ENCODE measurements at places on chromosomes 3 and 15.

DNA sequence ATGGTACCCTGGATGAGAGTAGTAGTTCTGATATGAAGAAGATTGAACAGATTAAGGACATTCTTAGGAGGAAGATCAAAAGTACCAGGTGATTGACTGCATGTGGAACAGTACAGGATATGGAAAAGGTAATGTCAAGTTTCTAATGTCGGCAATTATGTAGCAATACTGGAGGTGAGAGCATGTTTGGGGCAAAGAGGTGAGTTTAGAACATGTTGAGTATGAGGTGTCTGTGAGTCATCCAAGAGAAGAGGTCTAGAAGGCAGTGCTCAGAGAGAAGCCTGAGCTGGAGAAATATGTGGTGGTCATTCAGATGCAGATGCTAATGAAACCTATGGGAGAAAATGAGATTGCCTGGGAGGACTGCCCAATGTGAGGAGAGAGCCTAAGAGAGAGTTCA, 305.6 kb downstream of the ZBTB20 start:
- no peak for DNase-seq

GRCh38 chr3:56954125-56954524, 106.3 kb upstream of the SPATA12 start:
- DNase-seq: no peak

- no peak for DNase-seq
These were observed at the start of gene GNAT1 for GRCh38 chr3:50190936-50191660. Gene GNAT1 (plus strand): TSS chr3:50191610. CDS start chr3:50191726, 116 bp downstream.

GRCh38 chr15:23444269-23444668, 2.8 kb downstream of the GOLGA6L2 start:
- no peak for DNase-seq

- no peak for DNase-seq
These were observed 48.9 kb upstream of the AGTR1 start for GRCh38 chr3:148648685-148649352.

DNA sequence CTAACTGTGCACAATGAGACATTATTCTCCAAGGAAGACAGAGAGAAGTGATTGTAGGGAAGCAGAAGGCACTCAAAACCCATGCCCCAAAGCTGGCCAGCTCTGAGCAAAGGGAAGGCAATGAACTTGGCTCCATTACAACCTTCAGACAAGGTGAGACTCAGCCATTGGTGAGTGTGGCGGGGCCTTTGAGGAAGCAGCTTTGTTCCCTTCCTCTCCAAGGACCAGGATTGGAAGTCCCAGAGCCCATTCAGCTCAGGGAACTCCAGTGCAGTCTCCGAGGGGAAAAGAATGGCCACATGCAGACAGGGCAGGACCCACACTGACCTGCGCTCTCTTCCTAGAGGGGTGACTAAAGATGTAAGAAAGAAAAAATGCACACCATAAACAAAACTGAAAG, 23.1 kb downstream of the HEG1 start:
- no peak for DNase-seq

- DNase-seq: no peak
These were observed 42.5 kb downstream of the EPHB3 start for GRCh38 chr3:184604039-184604601.

DNA sequence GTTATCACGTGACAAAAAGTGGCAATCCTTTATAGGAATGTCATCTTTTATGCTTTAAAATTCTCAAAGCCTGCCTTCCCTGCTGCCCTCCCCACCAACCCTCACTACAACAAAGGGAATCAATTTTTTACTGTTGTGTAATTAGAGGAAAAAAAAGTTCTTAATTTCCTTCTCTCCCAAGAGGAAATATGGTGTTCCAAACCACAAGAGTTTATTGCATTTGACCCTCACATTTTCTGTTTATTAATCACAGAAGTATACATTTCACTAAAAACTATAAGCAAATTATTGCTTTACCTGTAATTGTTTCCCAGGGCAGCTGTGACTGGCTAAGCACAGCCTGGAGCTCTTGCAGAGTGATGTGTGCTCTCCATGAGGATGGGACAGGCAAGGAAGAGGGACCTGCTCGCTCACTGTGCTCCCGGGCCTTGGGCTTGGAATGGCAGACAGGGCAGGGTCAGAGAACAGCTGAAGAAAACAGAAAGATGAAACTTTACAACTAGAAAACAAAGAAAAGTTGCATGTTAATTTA, 31.3 kb upstream of the ATP10A start:
- DNase-seq: no peak

DNA sequence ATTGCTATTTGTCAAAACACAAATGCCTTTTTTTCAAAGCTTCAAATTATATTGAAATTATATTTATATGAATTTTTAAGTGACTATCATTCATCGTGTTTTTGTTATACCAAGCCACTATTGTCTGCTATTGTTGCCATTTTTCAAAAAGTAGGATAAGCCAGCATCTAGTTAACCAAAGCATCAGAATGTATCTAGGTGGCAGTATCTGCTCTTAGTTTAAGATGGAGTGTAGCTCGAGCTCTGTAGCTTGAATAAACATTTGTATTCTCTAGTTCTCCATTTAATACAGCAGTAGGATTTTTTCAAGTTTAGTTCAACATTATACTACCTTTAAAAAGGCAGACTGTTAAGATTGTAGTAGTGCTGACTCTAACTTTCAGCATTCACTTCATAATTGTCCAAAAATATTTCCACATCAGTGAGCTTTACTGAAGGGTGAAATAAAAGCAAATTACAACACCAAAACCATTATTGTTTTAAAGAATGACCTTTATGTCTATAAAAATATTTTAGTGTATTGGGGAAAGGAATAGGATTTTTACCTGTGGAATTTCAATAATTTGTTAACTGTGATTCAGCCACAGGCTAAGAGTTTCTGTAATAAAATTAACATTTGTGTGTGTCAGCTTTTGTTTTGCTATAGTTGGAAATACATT, 19.6 kb upstream of the C15orf61 start:
- DNase-seq: no peak

- no peak for DNase-seq
These were observed 25.0 kb downstream of the CEP70 start for GRCh38 chr3:138569090-138569489.

DNA sequence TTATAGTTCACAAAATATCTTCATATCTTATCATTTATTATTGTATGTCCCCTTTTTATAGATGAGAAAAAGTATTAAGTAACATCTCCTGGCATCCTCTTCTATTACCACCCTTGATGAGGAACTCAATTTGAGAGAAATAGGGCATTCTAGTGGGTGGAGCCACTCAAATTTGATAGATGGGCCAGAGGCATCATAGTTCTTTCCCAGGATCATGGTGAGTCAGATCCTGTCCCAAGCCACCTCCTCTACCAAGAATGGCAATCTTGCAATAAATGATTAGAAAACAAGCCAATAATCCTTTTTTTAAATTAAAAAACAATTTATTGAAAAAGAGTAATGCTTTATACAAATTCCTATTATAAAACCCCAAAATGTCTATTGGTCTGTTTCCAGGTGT, 16.8 kb downstream of the CLDN1 start:
- no peak for DNase-seq

DNA sequence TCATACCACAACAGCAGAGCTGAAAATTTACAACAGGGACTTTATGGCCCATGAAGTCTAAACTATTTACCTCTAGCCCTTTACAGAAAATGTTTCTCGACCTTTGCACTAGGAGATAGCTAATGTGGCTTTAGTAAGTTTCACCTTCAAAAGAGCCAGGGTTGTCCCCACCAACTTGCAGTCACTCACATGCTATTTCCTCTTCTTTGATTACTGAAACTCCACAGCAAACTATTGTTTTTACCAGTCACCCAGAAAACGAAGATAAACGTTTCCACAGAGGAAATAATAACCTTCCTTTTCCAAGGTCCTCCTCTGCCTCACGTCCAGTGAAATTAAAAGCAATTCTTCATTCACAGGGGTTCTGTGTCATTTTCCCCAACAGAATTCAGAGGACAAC, 48.2 kb downstream of the WWTR1 start:
- DNase-seq: no peak

GRCh38 chr3:128781164-128781563, 55.2 kb downstream of the RAB7A start:
- no peak for DNase-seq

- DNase-seq: no peak
These were observed 40.2 kb upstream of the IDH2 start for GRCh38 chr15:90142216-90143165.

GRCh38 chr15:32993285-32993684, 201.2 kb downstream of the FMN1 start:
- no peak for DNase-seq

- DNase-seq: no peak
These were observed 5.7 kb upstream of the FOXB1 start for GRCh38 chr15:59998305-59998949.

DNA sequence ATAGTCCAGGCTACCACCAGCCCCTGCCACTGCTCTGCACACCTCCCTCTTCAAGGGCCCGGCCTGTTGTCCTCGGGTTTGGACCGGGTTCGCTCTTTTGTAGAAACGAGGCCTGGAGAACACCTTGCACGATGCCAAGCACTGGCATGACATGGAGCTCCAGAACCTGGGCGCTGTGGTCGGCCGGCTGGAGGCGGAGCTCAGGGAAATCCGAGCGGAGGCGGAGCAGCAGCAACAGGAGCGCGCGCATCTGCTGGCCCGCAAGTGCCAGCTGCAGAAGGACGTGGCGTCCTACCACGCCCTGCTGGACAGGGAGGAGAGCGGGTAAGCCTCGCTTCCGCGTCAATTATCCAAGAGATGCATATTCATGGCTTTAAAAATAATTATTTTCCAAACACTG, 72.4 kb downstream of the BFSP2 start:
- DNase-seq: no peak

GRCh38 chr3:151843275-151843674, 29.4 kb downstream of the AADAC start:
- no peak for DNase-seq

GRCh38 chr15:55799291-55800212, 56.6 kb upstream of the PRTG start:
- DNase-seq: no peak

- DNase-seq: no peak
These were observed 14.7 kb upstream of the FNDC3B start for GRCh38 chr3:172024679-172025078.

DNA sequence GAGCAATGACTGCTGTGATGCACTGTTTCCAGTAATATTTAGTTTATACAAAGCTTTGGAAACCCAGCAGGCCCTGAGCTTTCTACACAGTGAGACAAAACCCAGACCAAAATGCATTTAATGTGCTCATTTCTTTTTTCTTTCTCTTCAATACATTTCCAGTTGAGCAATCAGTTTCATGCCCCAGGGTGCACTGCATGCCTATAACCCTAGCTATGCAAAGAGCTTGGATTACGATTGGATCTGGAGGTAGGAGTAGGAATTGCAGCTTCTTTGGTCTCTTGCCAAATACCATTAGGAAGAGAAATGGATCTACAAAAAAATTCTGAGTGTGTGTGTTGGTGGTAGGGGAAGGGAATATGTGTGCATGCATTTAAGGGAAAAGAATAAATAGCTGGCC, 1001.4 kb downstream of the SQOR start:
- no peak for DNase-seq

DNA sequence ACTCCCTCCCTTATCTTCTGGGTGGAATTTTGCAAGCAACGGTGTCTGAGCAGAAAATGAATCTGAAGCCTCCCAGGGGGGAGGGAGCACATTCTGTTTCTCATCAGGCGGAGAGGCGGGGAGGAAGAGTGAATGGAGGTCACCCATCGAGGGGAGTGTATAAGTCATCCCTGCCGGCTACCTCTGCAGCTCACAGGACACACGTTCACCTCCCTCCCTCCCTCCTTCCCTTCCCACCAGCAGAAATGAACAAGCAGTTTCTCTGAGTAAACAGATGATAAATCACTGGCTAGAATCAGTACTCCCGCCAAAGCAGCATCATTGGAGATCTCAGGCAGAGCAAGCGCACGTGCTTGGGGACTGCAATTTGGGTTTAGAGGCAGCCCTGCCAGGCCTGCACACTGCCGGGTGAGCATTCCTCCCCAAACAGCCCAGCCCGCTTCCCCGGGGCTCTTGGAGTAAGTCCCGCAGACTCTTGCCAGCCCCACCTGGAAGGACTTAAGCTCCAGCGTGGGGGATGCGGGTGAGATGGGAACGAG, 38.3 kb downstream of the CPN2 start:
- DNase-seq: no peak

- no peak for DNase-seq
These were observed 321.0 kb upstream of the TGFBR2 start for GRCh38 chr3:30285188-30286006.
